ENCODE measurements at places on chromosomes 6 and 20.

DNA sequence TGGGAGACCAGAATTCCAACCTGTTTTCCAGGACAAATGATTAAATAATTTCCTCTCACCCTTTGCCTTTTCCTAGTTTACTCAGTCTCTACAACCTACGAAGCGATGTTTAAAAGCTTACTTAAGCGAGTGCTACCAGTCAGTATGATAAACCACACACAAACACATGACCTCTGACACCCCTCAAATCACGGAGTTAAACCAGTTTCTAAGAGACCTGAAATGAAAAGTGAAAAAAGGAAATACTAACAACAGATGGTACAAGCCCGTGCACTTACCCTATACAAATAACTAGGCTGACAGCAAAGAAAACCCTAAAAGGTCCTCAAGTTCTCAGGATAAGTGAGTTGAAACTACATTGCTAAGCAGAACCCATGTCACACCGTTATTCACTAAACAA is 7.7 kb downstream of the TNFRSF21 start:
- DNase-seq, result no peak

DNA sequence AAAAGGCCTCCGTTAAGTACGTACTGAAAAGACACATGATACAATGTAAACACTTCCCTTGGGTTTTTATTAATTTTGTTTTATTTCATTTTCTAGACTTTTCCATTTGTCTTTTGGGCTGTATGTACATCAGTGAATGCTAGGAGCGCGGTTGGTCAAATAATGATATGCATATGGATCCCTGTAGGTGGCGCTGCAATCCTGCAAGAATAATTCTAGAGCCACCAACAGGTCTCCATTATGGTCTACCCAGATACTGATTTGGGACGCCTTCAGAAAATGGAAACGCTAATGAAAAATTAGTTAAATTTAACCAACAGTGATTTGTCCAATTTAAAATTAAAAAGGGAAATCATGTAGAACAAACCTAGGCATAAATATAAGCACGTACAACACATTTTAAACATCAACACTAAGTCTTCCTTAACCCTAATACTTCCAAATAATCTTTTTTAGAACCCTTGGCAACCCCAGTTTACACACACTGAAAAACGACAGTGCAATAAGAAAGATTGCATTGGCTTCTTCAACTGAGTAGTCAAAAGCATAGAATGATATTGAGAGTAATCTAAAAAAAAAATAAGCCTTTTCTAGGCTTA is 433.5 kb downstream of the RFPL4B start:
- no peak for DNase-seq

DNA sequence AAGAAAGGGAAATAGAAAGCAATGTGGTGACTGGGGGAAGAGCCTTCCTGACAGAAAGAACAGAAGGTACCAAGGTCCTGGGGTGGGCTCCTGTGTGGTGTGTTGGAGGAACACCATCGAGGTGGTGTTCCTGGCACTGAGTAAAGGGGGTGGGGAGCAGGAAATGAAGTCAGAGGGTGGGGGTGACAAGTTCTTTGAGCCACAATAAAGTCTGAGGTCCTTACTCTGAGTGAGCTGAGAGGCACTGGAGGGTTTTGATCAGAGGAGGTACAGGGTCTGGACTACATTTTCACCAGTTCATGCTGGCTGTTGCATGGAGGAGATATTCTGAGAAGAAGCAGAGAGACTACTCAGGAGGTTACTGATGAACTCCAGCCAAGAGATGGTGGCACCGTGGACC is 198.2 kb downstream of the GMPR start:
- no peak for DNase-seq

DNA sequence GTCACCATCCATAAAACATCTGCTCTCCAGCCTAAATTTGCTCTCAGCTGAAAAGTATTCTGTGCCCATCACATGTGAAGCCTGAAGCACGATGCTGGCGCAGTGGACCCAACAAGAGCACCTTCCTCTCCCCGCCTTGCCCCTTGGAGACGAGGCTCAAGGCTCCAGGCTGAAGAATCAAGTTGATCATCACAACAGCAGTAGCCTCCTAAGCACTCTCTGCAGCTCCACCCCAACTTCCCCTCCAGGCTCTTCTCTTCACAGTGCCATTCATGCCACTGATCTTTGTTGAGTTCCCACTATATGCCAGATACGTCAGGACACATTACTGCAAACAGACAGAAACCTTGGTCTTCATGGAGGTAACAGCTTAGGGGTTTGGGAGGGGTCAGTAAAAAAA is 41.6 kb upstream of the ZNF217 start:
- no peak for DNase-seq

GRCh38 chr6:169250660-169251059 is 3.0 kb downstream of the THBS2 start:
- no peak for DNase-seq

DNA sequence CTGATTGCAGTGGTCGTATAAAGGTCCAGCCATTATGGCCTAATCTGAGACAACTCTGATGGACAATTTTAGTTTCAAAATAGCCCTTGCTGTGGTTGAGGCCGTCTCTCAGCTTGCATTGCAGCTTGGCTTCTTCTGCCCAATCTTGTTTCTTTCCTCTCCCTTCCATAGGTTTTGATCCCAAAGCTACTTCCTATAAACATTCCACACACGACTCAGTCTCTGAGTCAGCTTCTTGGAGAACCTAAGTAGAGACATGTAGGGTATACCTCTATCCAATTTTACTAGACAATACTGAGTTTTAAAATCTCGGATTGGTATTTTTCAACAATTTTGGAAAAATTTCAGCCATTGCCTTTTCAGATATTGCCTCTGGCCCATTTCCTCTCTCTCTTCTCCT is 13.4 kb downstream of the IYD start:
- no peak for DNase-seq

DNA sequence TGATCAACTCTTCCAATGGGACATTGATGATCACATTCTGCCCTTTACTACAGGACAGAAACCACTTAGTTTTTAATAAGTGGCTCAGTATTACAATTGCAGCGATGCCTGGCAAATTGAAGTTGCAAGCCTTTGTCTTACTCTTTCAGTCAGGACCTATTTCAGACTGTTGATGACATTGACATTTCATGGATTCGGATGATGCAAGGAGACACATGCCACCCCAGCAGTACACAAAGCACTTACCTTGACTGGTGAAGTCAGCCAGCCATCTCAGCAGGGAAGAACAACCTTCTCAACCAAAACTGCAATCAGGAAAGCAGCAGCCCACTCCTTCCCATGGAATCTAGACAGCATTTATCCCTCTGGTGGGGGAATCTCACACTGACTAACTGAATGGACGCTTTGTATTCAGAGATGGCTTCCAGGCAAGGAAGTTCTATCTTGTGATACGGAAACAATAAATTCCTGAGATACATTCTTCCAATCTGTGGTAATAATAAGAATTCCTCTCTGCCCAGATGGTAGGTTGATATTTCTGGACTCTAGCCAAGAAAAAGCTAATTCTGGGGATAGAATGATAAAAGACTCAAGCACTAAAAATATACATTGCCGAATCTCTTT is 24.8 kb downstream of the NFYA start:
- no peak for DNase-seq

- no peak for DNase-seq
Measured at GRCh38 chr20:14384416-14385175, 47.2 kb upstream of the FLRT3 start.

DNA sequence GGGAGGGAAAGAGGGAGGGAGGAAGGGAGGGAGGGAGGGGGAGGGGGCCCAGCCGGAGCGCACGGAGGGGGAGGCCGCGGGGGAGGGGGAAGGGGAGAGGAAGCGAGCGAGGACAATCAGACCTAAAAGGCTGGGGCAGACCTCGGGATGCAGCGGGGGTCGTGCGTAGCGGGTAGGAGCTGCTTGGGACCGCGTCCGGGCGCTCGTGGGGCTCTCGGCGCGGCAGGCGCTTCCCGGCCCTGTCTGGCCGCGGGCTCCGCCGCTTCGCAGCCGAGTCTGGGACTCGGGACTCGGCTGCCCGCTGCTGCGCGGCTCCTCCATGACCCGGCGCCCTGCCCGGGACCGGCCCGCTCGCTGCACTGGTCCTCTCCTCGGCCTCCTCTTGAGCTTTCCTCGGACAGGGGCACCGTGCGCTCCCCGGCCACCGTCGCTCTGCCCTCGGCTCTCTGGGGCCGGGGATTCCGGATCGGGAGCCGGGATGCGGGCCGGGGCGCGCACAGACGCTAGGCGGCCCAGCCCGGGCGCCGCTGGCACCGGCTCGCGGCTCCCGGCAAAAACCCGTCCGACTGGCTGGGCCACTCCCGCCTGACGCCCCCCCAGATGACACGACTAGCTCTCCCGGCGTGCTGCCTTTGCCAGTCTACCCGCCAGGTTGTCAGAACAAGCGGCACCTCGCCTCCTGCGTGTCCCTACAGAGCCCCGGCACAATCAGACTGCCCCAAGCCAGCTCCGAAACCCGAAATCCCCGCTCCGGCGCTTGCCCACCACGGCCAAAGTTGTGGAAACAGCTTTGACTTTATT is 2.2 kb downstream of the TFAP2A start:
- no peak for DNase-seq

Measured in cerebellar nuclear complex (tissue), 1 donor.